ENCODE measurements at places on chromosomes 7 and 10.

- peak; percentile 77 for DNase-seq
These were observed 673.1 kb downstream of the TNS3 start for GRCh38 chr7:46908770-46909169.

DNA sequence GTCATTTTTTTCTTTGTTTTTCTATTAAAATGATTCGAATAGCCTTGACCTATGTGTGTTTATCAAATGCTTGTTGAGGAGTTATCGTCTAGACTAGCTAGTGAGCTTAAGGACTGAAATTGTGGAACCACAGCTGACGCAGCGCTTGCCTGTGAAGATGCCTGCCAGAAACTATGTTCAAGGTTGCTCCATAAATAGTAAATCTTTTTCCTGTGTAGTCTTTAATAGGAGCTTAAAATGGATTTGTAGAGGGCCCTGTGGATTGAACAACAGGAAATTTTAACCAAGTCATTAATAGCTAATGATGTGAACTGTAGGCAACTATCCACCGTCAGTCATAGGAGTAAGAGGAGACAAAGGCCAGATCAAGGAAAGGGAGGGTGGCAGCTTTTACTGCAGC lies 145.1 kb downstream of the GNAI1 start:
- no peak for DNase-seq

GRCh38 chr10:91551856-91552255 lies 81.0 kb downstream of the PPP1R3C start:
- peak; percentile 14 for DNase-seq

DNA sequence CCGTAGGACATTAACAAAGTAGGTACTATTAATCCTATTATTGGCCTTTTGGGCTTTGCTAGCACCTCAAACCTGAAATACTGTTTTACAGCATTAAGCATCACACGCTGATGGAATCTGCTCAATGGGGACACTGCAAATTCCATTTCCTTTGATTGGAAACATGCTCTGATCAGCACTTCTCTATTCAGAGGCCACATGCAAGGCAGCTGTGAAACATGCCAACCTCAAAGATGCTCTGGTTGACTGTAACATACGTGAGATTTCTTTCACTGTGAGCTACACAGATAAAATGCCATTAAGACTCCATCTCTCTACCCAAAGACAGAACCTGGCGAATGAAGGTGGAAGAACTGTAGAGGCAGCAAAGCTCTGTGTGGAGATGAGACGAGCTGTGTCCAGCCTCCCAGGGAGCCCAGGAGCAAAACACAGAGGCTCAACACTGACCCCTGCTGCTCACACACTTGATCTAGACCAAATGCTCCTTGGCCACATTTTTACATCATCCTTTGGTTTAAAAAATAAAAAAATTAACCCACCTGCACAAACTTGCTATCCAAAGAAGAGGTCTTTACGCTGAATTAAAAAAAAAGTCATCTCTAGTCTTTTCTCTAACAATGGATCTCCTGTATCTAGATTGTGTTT lies 8.0 kb downstream of the RSU1 start:
- DNase-seq = no peak

- DNase-seq = peak; percentile 99
These were observed 32.9 kb upstream of the SDK1 start for GRCh38 chr7:3267966-3268690.

GRCh38 chr7:92740134-92740533 lies 96.2 kb downstream of the CDK6 start:
- no peak for DNase-seq

- no peak for DNase-seq
These were observed 215.8 kb downstream of the FOXP2 start for GRCh38 chr7:114630201-114630990.

- DNase-seq = peak; percentile 84
These were observed 494 bp upstream of the BMPR1A start for GRCh38 chr10:86755740-86756510.

DNA sequence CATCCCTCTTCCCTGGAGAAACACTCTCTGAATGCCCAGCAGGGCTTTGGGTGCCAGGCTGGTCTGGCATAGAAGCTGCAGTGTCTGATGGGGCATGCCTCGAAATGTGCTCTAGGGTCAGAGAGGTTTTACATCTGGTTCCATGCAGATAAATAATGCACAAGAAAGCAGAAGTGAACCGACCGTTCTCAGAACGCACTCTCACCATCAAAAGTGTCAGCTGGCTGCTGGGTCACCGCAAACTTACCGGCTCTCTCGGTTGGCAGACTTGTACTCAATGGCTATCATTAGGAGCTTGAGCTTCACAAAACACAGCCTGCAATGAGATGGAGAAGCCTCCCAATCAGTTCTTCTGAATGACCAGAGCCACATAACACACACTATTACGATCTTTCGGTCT lies 610.0 kb downstream of the KCNMA1 start:
- DNase-seq = no peak

DNA sequence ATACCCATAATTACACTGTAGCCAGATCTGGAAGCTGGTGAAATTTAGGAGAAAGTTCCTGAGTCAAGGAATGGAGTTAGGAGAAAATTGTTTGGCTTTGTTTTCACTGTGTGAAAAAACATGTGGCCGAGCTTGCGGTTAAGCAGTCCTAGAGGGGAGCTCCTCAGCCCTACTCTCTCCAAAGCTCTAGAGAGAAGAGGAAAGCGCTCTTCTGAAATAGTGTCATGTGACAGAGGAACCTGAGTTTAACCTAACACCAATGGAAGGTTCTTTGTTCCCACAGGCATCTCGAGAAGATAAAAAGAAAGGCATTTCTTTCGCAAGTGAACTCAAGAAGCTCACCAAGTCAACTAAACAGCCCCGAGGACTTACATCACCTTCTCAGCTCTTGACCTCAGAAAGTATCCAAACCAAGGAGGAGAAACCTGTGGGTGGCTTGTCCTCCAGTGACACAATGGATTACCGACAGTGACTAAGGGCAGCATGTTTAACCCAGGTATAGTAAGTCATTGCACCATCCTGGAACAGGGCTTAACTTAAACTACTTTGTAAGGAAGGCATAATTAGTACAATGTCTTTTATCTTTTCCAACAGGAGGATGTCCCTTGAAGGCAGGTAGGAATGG lies 38.0 kb downstream of the NOC3L start:
- DNase-seq = no peak

- no peak for DNase-seq
These were observed 49.2 kb downstream of the CHST3 start for GRCh38 chr10:72013202-72013945.

DNA sequence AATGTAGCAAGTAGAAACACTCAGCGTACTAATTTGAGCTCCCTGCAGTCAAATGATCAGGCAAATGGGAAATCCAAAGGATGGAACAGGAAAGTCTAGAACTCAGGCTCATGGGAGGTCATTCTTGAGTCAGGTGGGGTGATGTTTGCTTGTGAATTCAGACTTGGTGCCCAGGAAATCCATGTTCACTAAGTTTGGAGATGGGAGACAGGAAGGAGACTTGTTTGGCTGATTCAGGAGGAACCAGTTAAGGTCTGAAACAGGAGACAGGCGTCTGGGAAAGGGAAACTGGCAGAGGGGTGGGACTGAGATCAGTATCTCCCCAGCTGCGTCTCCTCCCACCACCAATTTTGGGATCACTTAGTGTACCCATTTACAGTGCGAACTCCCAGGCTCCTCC lies 38.4 kb upstream of the ZNF438 start:
- DNase-seq = no peak

DNA sequence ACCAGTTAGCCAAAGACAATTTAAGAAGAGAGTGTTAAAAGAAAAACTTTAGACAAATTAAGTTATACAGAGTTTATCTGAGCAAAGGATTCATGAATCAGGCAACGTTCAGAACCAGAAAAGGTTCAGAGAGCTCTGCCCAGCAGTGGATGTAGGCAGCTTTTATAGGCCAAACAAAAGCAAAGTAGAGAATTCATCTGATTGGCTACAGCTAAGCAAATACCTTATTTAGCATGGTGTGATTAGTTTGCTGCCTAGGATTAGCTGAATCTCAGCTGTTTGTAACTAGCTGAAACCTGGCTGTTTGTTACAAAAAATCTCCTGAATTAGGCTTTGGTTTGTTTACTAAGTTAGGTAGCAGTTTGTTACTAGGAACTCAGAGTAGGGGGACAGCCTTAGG lies 66.0 kb downstream of the SLC25A40 start:
- no peak for DNase-seq

- no peak for DNase-seq
These were observed 274.6 kb upstream of the KLF6 start for GRCh38 chr10:4059471-4060138.

GRCh38 chr7:70615066-70615606 lies 516.8 kb upstream of the GALNT17 start:
- DNase-seq = no peak

- DNase-seq = no peak
These were observed 10.7 kb downstream of the GOT1 start for GRCh38 chr10:99419688-99420087.

DNA sequence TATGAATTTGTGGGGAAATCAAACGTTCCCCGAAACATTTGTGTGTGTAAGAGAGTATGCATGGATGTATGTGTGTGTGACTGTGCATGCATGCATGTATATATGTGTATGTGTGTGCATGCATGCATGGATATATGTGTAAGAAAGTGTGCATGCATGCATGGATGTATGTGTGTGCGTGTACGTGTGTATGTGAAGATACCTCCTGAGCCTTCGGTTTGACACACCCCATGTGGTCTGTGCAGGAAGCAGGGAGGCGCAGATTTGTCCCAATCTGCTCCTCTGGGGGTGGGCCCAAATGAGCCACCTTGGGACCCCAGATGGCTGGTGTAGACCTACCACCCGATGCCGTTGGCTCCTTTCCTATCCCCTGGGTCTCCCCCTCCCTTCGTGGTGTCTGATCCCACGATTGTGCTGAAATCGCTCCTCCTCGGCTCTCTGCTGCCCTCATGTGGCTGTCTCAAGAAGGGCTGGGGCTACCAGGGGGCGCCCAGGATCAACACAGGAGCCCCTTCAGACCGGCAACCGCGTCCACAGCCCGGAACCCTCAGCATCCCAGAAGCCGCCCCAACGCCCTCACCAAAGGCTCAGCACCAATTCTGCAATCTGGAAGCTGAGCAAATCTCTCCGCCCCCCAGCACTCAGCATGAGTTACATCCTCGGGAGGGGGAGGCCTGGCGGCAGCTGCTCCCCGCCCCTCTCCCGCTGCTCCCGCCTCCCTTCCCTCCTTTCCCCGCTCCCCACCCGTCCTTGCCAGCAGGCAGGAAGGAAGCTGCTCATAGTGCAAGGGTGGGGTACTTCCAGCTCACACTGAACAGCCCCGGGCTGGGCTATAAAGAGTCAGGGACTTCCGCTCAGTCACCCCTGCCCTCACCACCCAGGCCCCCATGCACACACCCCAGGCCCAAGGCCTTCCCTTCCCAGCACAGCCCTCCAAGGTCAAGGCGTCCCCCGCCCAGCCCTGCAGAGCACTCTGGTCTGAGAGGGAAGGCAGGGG lies 2.3 kb upstream of the NOS3 start:
- DNase-seq = peak; percentile 24

GRCh38 chr10:6119423-6119822 lies 30.6 kb downstream of the RBM17 start:
- no peak for DNase-seq

- no peak for DNase-seq
These were observed at the start of gene SVOPL for GRCh38 chr7:138700857-138701536. Gene SVOPL, minus strand, starts transcription at chr7:138701362. Its CDS starts 22,317 bp downstream, at chr7:138679045.

DNA sequence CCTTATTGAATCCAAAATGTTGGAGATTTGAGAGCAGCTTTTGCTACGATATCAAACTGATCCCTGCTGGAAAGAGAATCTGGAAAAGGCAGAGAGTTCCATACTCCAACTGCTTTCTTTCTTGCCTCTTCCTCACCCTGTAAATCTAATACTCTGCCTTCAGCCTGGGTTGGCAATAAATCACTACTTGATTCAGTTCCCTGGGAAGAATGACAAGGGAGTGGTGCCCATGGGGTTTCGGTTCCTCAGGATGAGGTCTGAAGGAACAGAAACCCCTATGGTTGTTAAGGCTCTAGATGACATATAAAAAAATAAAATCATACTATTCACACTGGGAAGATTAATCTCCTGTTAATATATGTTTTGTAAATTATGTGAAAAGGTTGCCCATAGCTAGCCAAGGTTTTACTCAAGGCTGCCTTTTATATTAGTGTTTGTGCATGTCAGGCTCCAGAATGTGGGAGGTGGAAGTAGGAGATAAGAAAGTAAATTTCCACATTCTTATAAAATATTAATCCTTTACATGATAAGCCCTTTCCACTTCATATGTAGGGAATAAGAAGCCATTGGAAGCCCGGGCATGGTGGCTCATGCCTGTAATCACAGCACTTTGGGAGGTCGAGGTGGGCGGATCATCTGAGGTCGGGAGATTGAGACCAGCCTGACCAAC lies 106.2 kb upstream of the CACNA2D1 start:
- DNase-seq = peak; percentile 80

DNA sequence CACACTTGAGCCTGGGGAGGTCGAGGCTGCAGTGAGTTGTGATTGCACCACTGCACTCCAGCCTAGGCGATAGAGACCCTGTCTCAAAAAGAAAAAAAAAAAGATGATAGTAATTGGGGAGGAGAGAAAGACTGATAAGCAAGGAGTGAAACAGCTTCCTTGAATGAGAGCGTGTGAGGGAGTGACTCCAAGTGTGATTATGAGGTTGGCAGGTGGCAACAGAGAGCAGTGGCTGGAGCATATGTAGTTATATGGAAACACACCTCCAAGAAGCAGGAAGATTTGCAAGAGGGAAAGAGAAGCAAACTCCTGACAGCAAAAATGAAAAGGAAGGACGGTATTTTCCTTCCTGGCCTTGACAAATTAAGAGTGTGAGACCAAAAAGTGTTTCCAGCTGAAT lies 50.4 kb downstream of the VKORC1L1 start:
- DNase-seq = no peak

DNA sequence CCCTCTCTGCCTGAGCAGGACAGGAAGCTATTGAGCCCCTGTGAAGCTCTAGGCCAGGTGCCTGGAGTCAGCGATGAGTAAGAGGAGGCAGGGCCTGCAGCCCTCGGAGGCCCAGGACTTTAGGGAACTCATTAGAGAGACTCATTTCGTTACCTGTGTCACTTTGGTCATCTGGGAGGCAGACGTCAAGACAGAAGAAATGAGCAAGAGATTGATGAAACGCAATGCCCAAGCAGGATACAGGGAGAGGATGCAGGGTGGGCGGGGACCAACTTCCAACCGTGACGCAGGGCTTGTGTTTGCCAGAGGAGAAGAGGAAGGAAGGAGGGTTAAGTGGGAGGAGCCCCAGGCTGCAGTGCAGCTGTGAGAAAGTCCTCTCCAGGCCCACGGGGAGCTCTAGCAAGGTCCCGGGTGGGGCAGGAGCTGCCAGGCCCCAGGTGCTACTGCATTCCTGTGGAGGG lies 26.4 kb upstream of the GNA12 start:
- DNase-seq = peak; percentile 88

DNA sequence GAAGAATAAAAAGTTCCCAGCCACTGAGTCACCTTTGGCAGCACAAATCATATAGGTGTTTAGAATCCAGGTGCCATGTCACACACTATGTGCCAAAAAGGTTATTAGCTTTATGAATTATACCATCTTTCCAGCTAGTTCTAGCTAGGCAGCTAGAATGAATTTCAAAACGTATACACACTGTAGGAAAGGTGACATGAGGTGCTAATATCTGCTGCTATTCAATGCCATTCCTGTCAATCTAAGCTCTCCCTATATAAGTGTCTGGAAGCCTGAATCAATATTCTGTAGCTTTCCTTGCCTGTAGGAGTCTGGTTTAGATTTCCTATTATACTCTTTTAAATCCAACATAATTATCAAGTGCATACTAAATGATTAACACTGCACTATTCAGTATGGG lies 868.6 kb downstream of the GATA3 start:
- no peak for DNase-seq
